Epithelial cell of proximal tubule (primary cell): ENCODE measurements at places on chromosomes 6 and 20.

DNA sequence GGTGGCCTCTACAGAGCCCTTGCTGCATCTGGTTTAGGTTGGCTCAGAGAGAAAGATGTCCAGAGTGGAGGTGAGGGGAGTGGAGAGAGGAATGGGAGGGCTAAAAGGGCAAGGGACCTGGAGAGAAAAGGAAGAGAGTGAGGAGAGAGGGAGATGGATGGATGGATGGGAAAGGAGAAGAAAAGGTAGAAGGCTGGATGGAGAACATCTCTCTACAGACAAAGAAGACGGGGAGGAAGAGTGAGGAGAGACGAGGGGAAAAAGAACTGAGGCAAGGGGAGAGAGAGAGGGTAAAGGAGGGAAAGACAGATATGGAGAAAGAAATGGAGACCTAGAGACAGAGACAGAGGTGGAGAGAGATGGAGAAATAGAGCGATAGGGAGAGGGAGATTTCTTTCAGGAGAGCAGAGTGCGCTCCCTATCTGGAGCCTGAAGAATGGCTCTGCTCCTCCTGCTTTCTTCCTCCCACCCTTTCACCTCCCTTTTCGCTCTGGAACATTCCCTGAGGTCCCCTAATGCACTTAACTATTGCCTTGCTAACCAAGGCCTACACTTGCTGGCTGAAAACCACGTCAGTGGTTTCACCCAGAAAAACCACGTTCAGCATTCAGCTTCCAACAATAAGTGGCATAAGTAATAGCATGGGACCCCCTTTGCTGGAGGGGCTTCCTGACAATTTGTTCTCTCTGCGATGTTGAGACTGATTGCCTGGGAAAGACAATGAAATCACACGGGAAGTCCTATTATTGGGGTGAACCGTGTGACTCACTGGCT, 286.3 kb downstream of the CDH26 start:
- DNase-seq, result no peak

GRCh38 chr6:112980676-112981075, 633.5 kb downstream of the RFPL4B start:
- no peak for DNase-seq

- no peak for DNase-seq
Observed at GRCh38 chr20:32963176-32963575, 41.1 kb downstream of the SUN5 start.

DNA sequence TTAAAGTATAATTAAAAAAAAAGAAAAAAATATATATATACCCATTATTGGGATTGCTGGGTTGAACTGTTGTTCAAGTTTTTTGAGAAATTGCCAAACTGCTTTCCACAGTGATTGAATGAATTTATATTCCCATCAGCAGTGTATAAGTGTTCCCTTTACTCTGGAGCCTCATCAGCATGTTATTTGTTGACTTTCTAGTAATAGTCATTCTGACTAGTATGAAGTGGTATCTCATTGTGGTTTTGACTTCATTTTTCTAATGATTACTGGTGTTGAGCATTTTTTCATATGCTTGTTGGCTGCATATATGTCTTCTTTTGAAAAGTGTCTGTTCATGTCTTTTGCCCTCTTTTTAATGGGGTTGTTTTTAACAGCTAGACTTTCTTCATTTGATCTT, 1260.8 kb upstream of the GJE1 start:
- DNase-seq, result no peak

GRCh38 chr20:38083338-38084048, 49.9 kb downstream of the RPRD1B start:
- no peak for DNase-seq

DNA sequence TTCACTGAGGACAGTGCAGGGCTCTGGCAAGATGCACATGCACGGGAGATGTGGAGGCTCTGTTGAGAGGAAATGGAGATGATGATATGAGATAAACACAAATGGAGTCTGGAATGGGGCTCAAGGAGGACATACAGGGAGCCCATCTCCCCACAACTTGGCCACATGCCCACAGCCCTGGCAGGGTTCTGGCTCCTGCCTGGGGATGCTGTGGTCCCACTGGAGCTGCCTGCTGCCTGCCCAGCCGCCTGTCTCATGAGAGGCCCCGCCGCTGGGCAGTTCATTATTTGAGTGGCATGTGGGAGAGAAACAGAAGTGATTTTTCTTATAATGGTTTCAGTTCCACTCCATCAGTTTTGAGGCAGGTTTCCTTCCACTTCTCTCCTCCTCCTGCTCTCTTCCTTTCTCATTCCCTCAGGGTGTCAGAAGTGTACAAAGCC, 133.6 kb upstream of the TRAF3IP2 start:
- DNase-seq, result no peak

- DNase-seq, result no peak
Observed at GRCh38 chr6:124512431-124512830, 449.8 kb upstream of the RNF217 start.

DNA sequence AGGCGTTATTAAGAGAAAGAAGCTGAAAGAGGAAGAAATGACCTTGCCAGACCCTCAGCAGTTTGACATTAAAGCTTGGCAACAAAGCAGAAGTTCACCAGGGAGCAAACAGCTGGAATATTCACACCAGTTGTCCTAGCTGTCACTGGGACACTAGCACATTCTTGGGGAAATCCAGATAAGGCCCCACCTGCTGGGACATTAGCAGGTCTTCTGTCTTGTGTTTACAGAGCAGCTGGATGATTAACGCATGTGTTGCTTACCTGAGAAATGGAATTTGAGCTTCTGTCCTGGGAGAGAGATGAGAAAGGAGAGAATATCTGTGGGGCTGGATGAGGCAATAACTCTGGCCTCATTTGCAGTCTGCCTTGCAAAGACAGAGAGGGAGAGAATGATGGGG, 137.6 kb upstream of the RIN2 start:
- DNase-seq, result no peak

GRCh38 chr6:20328266-20328923, 73.3 kb upstream of the E2F3 start:
- no peak for DNase-seq

- DNase-seq, result no peak
Observed at GRCh38 chr20:49966861-49967260, 15.9 kb upstream of the SNAI1 start.

DNA sequence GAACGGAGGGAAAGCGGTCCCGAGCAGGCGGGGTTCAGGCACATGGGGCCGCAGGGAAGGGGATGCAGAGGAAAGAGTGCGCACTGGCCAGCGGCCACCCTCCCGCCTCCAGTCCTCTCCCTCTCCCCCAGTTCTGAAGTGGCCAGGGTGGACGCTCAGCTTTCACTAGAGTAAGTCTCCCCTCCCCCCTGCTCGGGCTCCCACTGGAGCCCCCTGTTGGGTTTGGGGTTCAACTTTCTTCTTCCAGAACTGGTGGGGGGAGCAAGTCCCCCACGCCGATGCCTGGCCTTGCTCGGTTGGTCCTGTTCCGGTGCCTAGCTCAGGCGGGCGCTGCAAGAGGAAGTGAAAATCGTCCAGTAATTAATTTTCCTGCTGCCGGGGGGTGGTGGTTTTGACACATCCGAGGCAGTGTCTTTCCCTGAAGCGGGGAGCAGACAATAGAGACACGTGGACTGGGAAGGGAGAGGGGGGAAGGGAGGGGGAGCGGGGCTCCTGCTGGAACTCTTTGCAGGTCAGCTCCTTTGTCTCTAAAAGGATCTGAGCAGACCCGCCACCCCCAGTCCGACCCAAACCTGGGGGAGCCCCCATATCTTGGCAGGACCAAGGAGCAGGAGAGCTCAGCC, 824 bp upstream of the SCRT2 start:
- DNase-seq, result no peak

GRCh38 chr20:60009318-60009717, 51.1 kb downstream of the CDH26 start:
- no peak for DNase-seq

- no peak for DNase-seq
Observed at GRCh38 chr6:106906232-106906631, 68.3 kb downstream of the CD24 start.

DNA sequence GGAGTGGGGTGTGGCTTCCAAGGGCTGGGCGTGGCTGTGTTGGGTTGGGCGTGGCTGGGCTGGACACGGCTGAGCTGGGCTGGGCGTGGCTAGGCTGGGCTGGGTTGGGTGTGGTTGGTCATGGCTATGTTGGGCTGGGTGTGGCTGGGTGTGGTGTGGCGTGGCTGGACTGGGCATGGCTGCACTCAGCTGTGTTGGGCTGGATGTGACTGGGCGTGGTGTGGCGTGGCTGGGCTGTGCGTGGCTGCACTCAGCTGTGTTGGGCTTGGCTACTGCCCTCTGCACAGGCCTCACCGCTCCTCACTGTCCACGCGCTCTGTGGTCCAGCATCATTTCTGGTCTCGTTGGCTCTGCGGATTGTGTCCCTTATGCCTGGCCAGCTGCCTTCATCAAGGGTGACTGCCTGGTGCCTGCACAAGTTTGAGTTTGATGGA, 43.5 kb upstream of the SLCO4A1 start:
- DNase-seq, result no peak

- DNase-seq, result no peak
Observed at GRCh38 chr20:24954566-24954965, 5.5 kb downstream of the CST7 start.

GRCh38 chr20:32535953-32536823, 48.9 kb downstream of the NOL4L start:
- no peak for DNase-seq

DNA sequence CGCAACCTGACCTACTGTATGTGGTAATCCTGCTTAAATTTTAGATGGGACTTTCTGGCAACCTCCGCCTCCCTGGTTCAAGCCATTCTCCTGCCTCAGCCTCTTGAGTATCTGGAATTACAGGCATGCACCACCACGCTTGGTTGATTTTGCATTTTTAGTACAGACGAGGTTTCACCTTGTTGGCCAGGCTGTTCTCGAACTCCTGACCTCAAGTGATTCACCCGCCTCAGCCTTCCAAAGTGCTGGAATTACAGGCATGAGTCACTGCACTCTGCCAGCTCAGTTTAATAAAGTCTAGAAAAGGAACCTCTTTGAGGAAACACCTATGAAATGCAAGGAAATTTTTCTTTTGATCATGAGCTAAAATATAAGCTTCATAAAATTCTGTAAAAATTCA, 9.0 kb upstream of the PLCB4 start:
- peak; percentile 89 for DNase-seq

GRCh38 chr20:58897488-58897887, 45.0 kb downstream of the GNAS start:
- DNase-seq, result no peak

DNA sequence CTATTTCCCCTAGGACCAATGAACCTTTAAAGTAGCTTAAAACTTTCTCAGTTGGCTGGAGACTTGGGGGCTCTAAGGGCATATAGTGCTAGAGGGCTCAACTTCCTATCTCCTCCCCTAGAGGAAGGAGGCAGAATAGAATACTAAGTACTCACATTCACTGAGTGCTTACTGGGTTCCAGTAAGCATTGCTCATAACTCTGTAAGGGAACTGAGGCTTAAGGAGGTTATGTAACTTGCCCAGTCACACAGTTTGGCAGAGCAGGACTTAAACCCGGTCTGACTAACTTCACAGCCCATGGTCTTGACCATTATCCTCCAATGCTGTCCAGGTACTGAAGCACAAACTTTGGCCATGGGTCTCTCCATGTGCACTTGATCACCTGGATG, 12.5 kb downstream of the SESN1 start:
- no peak for DNase-seq

DNA sequence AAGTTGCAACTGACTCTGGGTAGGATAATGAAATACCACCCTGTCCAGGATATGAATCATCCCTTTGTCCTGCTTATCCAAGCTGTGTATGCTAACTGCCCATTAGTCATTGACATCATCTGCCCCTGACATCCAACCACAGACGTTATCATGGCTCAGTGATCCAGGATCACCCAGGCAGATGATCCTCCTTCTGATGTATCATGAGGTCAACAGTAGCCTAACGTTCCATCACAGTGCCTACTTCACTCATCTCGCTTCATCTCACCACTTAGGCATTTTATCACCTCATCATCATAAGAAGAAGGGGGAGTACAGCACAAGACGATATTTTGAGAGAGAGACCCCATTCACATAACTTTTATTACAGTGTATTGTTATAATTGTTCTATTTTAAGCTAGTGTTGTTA, 13.4 kb upstream of the BTN3A2 start:
- peak; percentile 99 for DNase-seq

DNA sequence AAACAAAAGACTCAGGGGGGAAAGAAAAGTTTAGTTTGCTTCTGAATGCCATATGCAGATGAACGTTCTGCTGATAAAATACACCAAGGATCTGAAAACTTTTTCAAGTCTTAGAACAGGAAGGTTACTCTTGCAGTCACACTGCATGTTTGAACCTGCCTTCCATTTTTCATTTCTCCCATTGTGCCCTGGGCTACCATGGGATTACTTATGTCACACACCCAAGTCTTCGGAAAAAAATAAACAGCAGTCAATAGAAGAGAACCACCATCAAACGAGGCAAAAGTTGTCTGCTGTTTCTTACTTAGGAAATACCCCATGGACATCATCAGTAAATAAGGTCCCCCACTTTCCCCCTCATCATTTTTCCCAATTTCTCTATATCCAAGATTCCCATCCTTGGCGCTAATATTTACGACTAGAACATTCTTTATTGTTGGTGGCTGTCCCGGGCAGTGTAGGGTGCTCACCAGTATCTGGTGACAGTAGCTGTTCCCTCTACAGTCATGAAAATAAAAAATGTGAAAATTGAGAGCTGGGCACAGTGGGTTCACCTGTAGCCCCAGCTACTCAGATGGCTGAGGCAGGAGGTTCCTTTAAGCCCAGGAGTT, 202.5 kb downstream of the BCAS1 start:
- no peak for DNase-seq

DNA sequence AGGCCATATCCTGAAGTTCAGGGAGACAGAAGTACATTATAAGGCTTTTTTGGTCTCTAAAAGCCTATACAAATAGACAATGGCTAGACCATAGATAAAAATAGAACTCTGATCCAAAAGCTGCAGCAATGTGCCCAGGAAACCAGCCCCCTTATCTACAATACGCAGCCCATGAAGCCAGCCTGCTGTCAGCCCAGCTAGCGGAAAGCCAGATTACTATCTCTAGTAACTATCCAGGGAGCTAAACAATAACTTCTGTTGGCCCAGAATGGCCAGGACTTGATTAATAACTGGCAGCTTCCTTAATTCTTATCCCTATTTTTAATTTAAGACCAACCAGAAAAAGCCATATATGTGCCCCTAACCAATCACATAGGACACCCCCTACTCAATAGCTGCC, 160.4 kb upstream of the SMLR1 start:
- no peak for DNase-seq

GRCh38 chr6:73579851-73580246, 59.0 kb upstream of the EEF1A1 start:
- peak; percentile 53 for DNase-seq

GRCh38 chr20:47686545-47686944, 98.7 kb downstream of the SULF2 start:
- DNase-seq, result no peak

GRCh38 chr6:150894935-150895552, 29.5 kb downstream of the MTHFD1L start:
- DNase-seq, result no peak

- no peak for DNase-seq
Observed at GRCh38 chr6:113292646-113293422, 564.3 kb upstream of the MARCKS start.

DNA sequence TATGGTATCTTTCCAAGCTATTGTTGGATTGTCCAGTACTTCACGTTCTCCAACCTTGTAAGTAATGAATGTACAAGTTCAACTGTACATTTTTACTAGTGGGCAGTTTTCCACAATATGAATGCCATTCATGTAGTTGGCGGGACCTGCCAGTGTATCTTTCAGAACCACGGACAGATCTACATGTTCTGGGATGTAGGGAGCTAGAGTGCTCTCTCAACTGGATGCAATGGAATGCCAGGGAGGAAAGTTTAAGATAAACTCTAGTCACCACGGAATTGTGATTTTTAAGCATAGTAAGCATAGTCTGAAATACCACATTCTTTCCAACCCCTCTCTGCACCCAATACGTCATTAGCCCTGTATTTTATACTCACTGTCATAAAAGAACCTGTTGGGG, 21.5 kb upstream of the HLA-C start:
- DNase-seq, result no peak
